ENCODE measurements at places on chromosomes 4 and X.

DNA sequence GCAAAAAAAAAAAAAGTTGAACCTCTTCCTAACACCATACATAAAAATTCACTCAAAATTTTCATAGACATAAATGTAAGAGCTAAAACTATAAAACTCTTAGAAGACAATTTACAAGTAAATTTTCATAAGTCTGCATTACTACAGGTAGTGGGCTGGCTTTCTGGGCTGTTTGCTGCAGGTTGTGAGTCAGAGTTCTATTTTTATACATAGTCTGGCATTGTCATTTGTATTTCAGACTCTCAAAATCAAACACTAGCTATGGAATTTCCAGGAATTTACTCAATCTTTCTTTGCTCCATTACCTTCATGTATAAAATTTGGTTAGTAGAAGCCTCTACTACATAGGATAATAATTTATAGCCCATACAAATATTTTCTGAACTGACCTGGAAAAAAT, 227.2 kb downstream of the COX18 start:
- DNase-seq: no peak

- DNase-seq: no peak
Observed at GRCh38 chr4:46389301-46389775, 590 bp downstream of the GABRA2 start.

DNA sequence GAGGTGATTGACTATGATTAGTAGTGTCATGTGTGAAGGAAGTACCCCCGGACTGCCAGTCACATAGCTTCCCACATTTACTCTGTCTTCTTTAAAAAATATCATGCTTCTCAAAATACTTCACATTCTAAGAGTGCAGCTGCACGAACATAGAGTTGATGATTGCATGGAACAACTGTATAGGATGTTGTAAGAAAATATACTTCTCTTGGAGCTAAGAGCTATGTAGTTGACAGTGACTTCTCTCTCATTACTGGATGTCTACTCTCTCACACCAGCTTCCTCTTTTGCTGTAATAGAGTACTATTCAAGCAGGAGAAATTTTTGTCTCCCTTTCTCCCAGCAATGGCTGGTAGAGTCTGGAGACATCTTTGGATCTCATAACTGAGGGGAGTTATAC, 99.4 kb upstream of the PUDP start:
- no peak for DNase-seq

- no peak for DNase-seq
Observed at GRCh38 chr4:103928370-103928769, 208.6 kb upstream of the TACR3 start.

- no peak for DNase-seq
Observed at GRCh38 chr4:106868381-106869035, 167.6 kb downstream of the DKK2 start.

DNA sequence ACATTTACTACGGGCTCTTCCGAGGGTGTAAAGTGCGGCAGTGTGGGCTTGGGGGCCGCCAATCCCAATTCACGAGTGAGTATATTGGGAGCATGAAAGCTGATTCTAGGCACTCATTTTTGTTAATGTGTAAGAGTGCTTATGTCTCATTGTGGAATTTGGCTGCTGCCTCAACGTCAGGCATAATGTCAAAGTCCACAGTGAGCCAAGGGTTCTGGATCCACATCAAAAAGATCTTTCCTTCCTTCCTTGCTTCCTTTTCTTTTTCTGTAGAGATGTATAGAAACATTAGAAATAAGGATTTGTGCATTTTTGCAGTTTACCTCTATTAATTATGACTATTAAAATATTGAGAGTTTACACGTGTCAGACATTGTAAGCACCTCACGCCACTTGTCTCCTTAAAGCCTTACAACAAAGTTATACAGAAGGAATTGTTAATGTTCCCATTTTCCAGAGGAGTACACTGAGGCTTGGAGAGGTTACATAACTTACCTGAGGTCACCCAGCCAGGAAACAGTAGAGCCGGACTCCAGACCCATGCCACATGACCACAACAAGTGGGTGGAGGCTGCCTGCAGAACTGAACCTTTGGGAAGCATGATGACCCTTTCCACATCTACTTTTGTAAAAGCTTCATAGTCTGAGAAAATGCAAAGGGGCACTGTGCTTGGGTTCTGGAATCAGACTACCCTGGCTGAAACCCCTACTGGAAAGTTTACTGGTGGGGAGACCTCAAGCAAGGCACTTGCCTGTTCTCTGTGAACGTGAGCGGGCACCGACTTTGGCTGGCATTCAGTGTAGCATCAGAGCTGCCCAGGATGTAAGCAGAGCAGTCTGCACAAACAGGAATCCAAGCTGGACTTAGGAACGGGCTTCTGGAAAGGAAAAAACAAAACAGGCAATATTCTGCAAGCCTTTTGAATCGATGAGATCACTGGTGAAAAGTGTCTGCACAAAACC, 761 bp downstream of the CLRN2 start:
- no peak for DNase-seq

- no peak for DNase-seq
Observed at GRCh38 chr4:158667651-158668198, 4.0 kb downstream of the C4orf46 start.

DNA sequence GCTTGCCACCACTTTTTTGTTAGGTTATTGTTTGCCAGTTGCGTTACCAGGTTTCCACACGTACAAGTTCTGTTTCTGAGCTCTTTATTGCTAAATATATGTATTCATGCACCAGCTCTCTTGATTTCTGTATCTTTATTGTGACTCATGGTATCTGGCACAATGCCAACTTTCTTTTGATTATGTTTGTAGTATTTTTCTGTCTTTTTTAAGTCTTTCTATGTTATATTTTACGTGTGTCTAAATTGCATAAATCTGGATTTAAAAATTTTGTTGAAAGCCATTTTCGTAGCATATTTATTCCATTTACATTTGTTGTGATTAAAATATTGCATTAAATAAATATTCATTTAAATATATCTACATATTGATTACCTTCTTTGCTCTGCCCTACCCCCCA, 73.8 kb downstream of the KDM6A start:
- no peak for DNase-seq

- no peak for DNase-seq
Observed at GRCh38 chrX:48472225-48472624, 2.2 kb upstream of the SLC38A5 start.

- no peak for DNase-seq
Observed at GRCh38 chrX:153731845-153732215, 7.2 kb downstream of the ABCD1 start.

- no peak for DNase-seq
Observed at GRCh38 chrX:87409113-87409841, 108.3 kb upstream of the KLHL4 start.

GRCh38 chr4:107299646-107300045, 263.5 kb upstream of the DKK2 start:
- no peak for DNase-seq

DNA sequence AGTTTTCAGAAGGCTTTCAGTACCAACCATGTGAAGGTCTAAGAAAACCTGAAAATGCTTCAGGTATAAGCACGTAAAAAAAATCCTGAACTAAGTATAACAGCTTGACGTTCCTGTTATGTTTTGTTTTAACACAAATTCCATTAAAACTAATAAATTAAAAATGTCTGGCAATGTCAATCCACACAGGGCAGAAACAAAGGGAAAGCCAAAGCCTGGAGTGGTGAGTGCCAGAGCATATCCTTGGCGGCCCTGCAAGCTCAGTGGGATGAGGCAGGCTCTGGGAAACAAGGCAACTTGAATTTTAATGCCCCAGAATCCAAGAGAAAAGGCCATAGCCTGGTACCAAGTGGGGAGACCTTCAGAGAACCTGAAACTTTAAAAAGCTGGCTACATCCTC, 78.2 kb downstream of the EPHA5 start:
- DNase-seq: no peak

GRCh38 chr4:15853345-15853744, 75.2 kb downstream of the CD38 start:
- DNase-seq: no peak

DNA sequence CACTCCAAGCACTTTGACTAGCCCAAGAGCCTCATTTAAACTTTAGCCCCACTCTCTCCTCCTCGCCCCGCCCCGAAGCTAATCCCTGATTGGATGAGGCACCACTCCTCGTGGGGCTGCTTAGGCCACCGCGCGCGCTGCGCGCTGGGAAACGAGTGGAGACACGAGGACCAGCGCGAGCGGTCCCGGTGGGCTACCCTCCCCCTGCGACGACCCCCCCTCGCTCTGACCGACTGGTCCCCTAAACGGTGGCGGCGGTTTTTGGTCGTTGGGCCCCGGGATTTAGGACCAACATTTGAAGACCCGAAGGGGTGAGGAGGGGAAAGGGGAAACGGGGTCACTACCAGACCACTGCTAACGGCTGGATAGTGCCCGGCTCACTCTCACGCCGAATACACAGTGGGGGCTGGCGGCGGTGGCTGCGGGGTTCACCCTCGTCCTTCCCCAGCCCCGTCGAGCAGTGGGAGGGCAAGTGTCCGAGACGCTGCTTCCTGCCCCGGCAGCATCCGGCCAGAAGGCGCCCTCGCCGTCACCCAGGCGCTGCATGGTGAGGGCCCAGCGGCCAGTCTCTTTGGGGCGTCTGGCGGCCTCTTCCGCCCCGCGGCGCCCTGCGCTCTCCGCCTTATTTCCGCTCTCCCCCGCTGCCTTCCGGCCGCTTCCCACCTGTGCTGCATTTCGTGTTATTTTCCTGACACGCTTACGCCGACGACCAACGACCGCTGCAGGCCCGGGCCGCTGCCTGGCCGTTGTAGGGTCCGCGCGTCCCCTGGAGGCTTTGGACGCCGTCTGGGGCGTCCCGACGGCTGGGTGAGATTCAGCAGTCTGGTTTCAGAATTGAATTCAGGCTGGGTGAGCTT, at the start of gene RBM46:
Gene RBM46 (plus strand): TSS at position 147 of the 857 bp plus-strand sequence. CDS start 15,481 bp downstream, outside the sequence.
- no peak for DNase-seq

- no peak for DNase-seq
Observed at GRCh38 chr4:6684656-6685055, 9.0 kb upstream of the S100P start.

DNA sequence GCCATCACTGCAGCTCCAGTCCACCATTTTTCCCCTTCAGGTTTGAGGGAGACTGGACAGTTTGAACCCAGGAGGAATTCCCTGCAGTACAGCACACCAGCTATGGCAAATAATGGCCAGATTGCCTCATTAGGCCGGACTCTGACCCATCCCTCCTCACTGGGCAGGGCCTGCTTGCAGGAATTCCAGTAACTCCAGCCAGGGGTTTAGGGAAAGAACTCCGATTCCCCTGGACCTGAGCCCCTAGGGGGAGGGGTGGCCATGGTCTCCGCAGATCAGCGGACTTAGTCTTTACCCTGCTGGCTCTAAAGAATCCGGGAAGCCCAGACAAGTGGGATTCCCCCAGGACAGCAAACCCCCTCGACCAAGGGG, 342.8 kb downstream of the DMD start:
- no peak for DNase-seq

DNA sequence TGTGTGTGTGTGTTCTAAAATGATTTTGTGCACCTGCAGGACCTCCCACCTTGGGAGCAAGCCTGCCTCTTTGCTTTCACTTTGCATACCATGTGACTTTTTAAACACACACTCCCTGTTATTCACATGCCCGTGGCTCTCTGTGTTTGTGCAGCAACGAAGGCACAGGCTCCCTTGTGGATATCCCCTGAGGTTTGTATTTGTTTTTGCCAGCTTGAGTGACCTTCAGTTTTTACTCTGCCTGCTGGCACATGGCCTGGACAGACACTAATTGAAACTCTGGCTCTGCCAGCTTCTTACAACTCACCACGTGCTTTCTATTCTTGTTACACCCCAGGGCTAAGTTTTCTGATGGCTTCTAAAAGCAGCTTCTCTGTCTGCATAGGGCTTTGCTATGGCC, 885.8 kb downstream of the SH3BGRL start:
- DNase-seq: no peak

DNA sequence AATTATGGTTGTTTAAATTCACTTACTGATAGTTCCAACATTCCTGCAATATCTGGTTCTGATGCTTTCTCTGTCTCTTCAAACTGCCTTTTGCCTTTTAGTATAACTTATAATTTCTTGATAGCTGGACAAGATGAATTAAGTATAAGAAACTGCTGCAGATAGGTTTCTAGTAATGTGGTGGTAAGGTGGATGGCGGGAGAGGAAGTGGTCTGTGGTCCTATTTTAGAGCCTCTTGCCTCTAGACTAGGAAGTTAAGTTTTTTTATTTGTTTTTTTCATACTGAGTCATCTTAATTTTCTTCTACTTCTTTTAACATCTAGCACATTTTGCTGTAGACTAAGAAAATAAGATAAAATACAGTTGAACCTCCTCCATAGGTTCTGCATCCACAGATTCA, 310.0 kb downstream of the SLITRK2 start:
- no peak for DNase-seq

- DNase-seq: no peak
Observed at GRCh38 chr4:161585011-161585410, 578.8 kb downstream of the FSTL5 start.

GRCh38 chr4:138911909-138912703, 103.5 kb upstream of the NOCT start:
- no peak for DNase-seq

- no peak for DNase-seq
Observed at GRCh38 chr4:76523593-76523992, 88.6 kb downstream of the SHROOM3 start.

DNA sequence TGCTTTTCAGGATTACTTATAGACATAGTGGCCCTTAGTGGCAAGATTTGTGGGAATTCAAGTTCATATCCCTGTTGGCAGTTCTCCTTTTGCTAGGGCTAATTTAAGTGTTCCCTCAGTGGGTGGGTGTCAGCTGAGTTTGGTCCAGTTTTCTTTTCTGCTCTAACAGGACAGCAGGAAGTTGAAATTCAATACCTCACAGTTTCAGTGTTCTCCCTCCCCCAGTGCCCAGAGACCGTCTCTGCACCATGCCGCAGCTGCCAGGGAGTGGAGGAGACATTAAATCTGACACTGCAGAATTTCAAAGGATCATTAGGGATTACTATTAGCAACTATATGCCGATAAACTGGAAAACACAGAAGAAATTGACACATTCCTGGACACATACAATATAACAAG, 50.7 kb downstream of the UBE2NL start:
- no peak for DNase-seq

DNA sequence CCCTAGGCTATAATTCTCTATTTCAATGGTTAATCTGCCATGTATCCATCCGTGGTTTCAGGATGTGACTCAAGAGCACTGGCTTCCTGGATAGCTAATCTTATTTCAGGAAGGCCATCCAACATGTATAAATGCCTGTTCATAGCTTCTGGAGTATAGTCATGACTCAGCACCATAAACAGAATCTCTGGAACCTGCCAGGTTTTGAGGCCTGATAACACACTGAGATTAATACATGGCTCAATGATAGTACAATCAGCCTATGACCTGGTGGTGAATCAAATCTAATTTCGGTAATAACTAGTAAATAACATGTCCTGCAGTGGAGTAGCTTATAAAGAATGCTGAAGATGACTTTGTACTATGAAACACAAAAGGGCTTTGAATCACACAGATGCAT, 5.7 kb upstream of the IL13RA2 start:
- DNase-seq: peak; percentile 47

DNA sequence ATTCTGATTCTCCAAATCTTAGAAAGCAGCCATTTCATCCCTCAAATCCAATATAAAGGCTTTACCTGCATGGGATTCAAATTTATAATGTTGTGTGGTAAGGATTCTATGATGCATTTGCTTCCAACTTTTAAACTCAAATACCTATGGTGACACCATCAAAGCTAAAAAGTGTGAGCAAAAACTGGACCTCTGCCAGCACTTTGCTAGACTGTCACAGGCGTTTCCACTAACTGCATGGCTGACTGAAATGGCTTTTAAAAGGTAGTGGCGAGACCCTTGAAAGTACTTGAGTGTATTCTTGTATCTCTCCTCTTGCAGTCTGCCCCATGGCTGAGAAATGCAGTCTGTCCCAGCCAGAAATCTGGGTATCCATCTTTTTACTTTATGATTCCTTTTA, 169.4 kb downstream of the AMELX start:
- no peak for DNase-seq

- DNase-seq: no peak
Observed at GRCh38 chrX:71128915-71129765, 10.7 kb downstream of the MED12 start.
